MM.1S (cell line): ENCODE measurements at places on chromosomes 13 and 19.
A peak's percentile ranks its signal among the peaks of the same experiment; 100 is the strongest.

- H3K4me3 ChIP-seq, result no peak overlapping the region
- DNase-seq, result no peak
- H3K27ac ChIP-seq, result no peak overlapping the region
- no peaks in the 10 kb centered on the region for H3K27me3 ChIP-seq
- no peaks in the 10 kb centered on the region for H3K4me1 ChIP-seq
These were observed 83.5 kb upstream of the FNDC3A start for GRCh38 chr13:48892053-48892687.

- no peaks in the 10 kb centered on the region for H3K4me1 ChIP-seq
- DNase-seq, result no peak
- no peak overlapping the region for H3K27ac ChIP-seq
- H3K27me3 ChIP-seq, result no peaks in the 10 kb centered on the region
- H3K36me3 ChIP-seq, result no peaks in the 10 kb centered on the region
- H3K4me3 ChIP-seq, result no peak overlapping the region
These were observed 412.7 kb downstream of the LMO7 start for GRCh38 chr13:76048675-76049375.

DNA sequence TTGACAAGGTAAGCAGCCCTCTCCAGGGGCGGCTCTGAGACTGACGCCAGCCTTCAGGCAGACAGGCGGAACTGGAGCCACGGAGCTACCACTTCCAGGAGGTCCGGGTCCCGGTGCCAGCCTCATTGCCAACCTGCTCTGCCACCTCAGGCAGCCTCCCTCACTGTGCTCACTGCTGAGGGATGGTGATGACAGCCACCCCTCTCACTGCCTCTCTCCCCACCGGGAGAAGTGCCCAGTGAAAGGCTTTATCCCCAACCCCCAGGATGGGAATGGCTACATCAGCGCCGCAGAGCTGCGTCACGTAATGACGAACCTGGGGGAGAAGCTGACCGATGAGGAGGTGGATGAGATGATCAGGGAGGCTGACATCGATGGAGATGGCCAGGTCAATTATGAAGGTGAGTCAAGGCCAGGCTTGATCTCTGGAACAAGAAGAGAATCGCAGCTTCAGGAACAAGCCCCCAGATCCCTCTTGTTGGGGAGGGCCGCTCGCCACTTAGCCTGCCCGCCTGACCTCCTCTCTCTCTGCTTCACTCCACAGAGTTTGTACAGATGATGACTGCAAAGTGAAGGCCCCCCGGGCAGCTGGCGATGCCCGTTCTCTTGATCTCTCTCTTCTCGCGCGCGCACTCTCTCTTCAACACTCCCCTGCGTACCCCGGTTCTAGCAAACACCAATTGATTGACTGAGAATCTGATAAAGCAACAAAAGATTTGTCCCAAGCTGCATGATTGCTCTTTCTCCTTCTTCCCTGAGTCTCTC is 7.6 kb downstream of the CALM3 start:
- no peak overlapping the region for H3K27ac ChIP-seq
- peaks cover 18% of the 10 kb centered on the region for H3K4me1 ChIP-seq
- peaks cover 24% of the 10 kb centered on the region for H3K27me3 ChIP-seq
- H3K36me3 ChIP-seq, result peaks cover 11% of the 10 kb centered on the region; the same call in 1 of the 2 replicates

DNA sequence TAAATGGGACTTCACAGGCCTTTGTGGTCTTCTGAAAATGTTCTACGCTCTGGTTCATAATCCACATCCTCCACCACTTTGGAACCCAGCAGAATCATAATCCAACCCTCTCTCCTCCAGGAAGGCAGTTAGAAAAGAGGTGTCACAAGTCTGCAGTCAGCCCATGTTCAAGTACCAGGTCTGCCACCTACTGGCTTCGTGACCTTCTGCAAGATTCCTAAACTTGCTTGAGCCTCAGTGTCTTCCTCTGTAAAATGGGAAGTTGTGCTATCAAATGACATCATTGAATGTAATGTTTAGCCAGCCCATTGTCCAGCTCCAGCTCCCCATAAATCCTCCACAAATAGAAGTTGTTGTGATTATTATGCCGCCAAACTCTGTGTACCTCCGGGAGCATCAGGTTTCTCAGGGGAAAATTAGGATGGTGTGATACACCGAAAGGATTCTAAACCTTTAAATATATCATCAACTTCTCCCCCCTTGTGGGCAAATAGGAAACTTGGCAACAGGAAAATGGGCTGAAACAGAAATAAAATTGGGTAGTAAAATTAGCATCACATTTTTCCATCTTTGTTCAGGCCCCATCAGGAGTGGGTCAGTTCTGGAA is 109.7 kb downstream of the NUFIP1 start:
- H3K27me3 ChIP-seq, result no peaks in the 10 kb centered on the region
- no peaks in the 10 kb centered on the region for H3K4me1 ChIP-seq
- DNase-seq, result no peak
- no peak overlapping the region for H3K27ac ChIP-seq
- no peaks in the 10 kb centered on the region for H3K36me3 ChIP-seq
- no peak overlapping the region for H3K4me3 ChIP-seq

- no peaks in the 10 kb centered on the region for H3K4me1 ChIP-seq
- H3K27ac ChIP-seq, result no peak overlapping the region
- no peak overlapping the region for H3K4me3 ChIP-seq
- no peaks in the 10 kb centered on the region for H3K27me3 ChIP-seq
These were observed 1659.5 kb upstream of the PCDH20 start for GRCh38 chr13:63075126-63075525.

DNA sequence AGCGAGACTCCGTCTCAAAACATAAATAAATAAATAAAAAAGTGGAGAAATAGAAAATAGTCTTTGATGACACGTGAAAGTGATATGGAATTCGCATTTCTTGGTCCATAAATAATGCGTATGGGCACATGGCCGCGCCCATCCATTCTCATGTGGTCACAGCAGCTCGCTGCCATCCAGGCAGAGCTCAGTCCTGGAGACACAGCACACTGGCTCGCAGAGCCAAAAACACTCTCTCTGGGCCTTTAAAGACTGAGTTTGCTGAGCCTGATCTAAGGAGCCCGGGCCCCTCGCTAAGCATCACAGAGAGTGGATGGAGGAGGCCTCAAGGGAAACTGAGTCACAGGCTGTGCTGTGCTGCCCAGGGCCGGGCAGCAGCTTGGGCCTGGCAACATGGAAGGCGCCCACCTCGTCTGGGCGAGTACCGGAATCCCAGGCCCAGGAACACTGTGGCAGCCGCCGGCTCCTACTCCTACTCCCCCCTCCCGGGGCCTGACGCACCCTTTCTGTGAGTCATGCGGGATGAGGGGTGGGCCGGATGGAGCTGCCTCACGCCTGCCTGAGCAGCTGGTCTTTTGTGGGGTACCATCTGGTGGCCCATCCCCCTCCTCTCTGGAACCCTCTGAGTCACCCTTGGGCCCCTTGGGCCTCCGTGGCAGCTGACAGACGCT is 28.9 kb upstream of the CACTIN start:
- H3K27ac ChIP-seq, result no peak overlapping the region
- H3K4me3 ChIP-seq, result no peak overlapping the region
- H3K36me3 ChIP-seq, result no peaks in the 10 kb centered on the region
- DNase-seq, result no peak

DNA sequence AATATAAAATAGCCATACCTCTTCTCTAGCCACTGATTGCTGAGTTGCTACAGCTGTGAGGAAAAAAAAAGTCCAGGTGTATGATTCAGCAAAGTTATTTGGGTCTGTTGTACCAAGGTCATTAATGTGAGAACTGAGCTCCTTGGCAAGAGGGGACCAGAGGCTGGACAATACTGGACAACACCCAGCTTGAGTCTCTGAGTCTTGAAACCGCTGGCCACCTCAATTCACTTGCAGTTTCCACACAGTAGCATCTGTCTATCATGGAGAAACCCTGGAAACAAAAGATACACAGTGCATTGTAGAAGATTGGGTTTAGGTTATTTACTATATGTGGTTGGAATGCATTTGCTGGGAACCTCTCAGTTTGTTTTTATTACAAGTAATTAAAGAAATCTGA is 60.4 kb downstream of the WDFY2 start:
- H3K27me3 ChIP-seq, result no peaks in the 10 kb centered on the region
- no peaks in the 10 kb centered on the region for H3K4me1 ChIP-seq
- no peak for DNase-seq
- no peaks in the 10 kb centered on the region for H3K36me3 ChIP-seq
- H3K4me3 ChIP-seq, result no peak overlapping the region

DNA sequence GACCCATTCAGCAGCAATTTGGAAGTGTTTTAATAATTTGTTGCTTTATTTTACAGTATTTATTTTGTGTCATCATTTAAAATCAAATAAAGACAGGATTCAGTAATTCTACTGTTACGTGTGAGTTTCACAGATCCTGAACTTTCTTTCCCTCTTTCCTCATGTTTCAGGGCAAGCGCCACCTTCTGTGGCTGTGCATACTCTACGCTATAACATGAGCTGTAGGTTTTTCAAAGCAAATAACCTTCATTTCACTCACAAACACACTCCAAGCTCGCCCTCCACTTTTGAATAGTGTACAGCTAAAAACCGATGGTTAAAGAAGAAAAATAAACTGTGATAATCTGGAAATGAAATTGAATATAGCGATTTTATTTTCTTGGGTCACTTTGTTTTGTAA is 753.3 kb downstream of the OLFM4 start:
- DNase-seq, result no peak
- H3K36me3 ChIP-seq, result no peaks in the 10 kb centered on the region
- no peaks in the 10 kb centered on the region for H3K27me3 ChIP-seq
- H3K4me1 ChIP-seq, result no peaks in the 10 kb centered on the region
- no peak overlapping the region for H3K27ac ChIP-seq
- no peak overlapping the region for H3K4me3 ChIP-seq

GRCh38 chr19:10299545-10300458 is 9.8 kb downstream of the ZGLP1 start:
- H3K36me3 ChIP-seq, result no peaks in the 10 kb centered on the region
- no peak overlapping the region for H3K27ac ChIP-seq
- no peak for DNase-seq
- H3K27me3 ChIP-seq, result peaks cover 5% of the 10 kb centered on the region; the same call in 1 of the 2 replicates
- H3K4me1 ChIP-seq, result peaks cover 5% of the 10 kb centered on the region; the same call in 1 of the 2 replicates

DNA sequence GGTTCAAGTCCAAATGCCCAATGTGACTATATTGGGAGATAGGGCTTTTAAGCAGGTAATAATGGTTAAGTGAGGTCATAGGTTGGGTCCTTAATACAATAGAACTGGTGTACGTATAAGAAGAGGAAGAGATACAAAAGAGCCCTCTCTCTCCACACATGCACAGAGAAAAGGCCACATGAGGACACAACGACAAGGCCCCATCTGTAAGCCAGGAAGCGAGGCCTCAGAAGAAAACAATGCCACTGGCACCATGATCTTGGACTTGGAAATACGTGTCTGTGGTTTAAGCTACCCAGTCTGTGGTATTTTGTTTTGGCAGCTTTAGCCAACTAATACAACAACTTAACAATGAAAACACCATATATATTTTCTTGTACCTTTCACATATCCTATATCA is 23.4 kb upstream of the RFC3 start:
- H3K27me3 ChIP-seq, result peaks cover 42% of the 10 kb centered on the region
- 0 out of 2 replicates have a peak, but pooled peaks cover 5% of the 10 kb centered on the region for H3K4me1 ChIP-seq
- no peak overlapping the region for H3K27ac ChIP-seq
- no peak for DNase-seq
- H3K4me3 ChIP-seq, result no peak overlapping the region

GRCh38 chr19:16912780-16913179 is 24.0 kb downstream of the F2RL3 start:
- H3K4me1 ChIP-seq, result no peaks in the 10 kb centered on the region
- no peaks in the 10 kb centered on the region for H3K36me3 ChIP-seq
- H3K27ac ChIP-seq, result no peak overlapping the region
- no peak for DNase-seq

DNA sequence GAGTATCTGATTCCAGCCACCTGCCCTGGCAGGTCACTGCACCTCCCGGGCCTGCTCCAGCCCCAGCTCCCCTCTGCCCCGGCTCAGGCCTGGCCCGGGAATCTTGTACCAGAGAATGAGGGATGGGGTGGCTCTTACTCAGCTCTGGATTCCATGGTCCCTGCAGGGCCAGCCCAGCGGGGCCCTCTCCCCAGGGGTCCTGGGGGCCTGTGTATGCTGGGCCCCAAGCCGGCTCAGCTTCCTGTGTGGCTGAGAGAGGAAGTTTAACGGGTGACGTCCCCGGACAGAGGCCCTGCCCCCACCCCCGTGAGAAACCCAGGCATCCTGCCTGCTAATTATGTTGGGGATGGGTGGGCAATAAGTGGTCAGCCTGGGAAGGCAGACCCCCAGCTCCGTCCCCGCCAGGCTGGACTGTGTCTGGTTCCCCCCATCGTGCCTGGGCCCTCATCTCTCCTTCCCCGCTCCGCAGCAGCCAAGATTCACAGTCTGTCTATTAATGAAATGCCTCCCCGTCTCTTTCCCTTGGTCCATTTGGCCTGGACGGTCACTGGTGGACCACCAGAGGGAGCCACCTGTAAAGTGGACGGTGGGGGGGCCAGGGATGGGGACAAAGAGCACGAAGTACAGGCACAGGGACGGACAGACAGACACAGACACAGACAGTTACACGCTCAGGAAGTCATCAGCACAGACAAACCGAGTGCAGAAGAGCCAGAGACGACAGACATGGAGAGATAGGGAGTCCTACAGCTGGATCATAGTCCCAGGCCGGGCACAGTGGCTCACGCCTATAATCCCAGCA is at the start of gene DENND1C:
Gene DENND1C (minus strand): TSS at position 247 of the 802 bp plus-strand sequence. CDS start 92 bp downstream, at position 155.
- peak within 1 kb of the TSS; percentile 16; the same call in 1 of the 2 replicates for H3K27ac ChIP-seq
- H3K36me3 ChIP-seq, result no peaks in the 10 kb centered on the region
- peak within 1 kb of the TSS; percentile 74 for H3K4me3 ChIP-seq
- no peaks in the 10 kb centered on the region for H3K27me3 ChIP-seq
- peaks cover 11% of the 10 kb centered on the region for H3K4me1 ChIP-seq

DNA sequence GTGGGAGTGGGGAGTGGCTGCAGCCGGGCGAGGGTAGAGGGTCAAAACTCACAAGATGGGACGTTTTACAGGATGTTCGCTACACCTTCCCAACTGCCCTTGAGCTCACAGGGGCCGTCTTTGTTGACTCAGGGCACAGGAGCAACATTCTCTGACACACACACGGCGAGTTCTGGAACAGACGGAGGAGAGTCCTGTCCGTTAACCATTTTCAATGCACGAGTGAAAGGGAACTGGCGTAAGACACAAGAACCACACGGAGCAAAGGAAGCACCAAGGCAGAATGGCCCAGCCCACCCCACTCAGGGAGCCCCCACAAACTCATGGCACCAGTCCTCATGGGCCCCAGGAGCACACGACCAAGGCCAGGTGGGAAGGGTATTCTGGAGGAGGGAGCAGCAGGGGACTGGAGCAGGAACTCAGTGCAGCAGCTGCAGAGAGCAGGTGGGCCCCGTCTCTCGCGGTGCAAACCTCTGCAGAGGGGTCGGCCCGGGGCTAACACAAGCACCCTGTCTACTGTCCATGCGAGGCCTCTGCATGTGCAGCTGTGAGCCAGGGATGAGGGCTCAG is 37.9 kb upstream of the ISYNA1 start:
- peaks cover 8% of the 10 kb centered on the region for H3K4me1 ChIP-seq
- no peaks in the 10 kb centered on the region for H3K27me3 ChIP-seq
- H3K4me3 ChIP-seq, result no peak overlapping the region
- no peak for DNase-seq

GRCh38 chr19:28051047-28051446 is 1161.9 kb downstream of the UQCRFS1 start:
- no peaks in the 10 kb centered on the region for H3K4me1 ChIP-seq
- H3K27ac ChIP-seq, result no peak overlapping the region
- H3K4me3 ChIP-seq, result no peak overlapping the region
- no peak for DNase-seq
